ENCODE measurements at places on chromosomes 1 and 21.

- no peak for DNase-seq
These were observed 31.8 kb upstream of the ANGPTL7 start for GRCh38 chr1:11157394-11157793.

- DNase-seq: no peak
These were observed 98.3 kb downstream of the LYPLAL1 start for GRCh38 chr1:219271818-219272535.

GRCh38 chr1:159201642-159202041 is 3.0 kb upstream of the ACKR1 start:
- no peak for DNase-seq

- no peak for DNase-seq
These were observed 1.4 kb downstream of the SH3BP5L start for GRCh38 chr1:248824301-248824700.

DNA sequence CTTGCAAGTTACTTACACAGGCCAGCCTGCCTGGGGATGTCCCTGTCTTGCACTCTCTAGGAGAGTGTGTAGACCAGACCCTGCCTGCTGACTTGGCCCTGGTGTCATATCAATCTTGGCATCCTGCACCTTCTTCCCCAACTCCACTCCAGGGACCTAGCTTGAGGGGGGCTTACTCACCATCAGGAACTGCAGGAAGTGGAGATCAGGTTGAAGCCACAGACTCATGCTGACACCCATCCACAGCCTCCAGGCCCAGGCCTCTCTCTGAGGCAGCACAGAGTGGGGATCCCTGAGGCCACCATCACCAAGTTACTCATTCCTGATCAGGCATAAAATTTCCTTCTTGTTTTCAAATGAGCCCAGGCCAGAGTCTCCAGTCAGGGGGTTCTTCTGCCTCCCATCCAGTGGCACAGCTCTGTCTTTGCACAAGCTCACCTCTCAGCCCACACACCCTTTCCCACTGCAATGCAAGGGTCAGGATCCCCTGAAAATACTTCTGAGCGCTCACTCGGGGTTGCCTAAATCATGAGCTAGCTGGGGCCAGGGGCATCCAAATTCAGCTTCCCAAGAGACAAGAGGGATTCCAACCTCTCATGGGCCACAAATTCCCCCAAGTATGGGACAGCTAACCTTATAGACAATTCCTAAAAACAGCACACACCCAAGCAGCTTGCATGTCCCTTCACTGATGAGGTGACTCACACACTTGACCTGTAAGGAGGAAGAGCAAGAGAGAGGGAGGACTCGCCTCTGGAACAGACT is 33.5 kb downstream of the CSMD2 start:
- peak; percentile 17 for DNase-seq

- DNase-seq: no peak
These were observed 194.1 kb upstream of the RUNX1 start for GRCh38 chr21:35243171-35243570.

DNA sequence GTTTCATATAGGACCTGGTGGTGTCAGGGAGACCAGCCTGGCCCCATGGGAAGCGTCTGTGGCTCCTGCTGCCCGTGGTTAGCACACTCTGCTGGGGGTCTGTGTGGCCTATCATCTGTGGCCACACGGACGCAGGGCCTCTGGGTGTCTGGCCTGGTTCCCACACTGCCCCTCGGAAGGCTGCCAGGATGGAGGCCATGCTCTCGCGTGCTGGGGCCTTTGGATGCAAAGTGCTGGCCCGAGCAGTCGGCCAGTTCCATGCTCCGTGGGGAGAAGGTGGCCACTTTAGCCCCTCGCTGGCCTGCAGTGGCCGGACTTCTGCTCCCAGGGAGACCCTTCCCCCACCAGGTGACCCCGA is 20.8 kb upstream of the LRRC3 start:
- no peak for DNase-seq

DNA sequence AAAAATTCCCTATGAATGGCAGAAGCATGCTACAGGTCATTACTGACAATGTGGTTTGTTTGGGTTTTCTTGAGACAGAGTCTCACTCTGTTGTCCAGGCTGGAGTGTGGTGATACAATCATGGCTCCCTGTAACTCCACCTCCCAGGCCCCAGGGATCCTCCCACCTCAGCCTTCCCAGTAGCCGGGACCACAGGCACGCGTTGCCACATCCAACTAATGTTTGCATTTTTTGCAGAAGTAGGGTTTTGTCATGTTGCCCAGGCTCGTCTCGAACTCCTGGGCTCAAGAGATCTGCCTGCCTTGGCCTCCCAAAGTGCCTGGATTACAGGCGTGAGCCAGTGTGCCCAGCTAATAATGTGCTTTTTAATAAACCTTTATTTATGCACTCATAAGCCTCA is 259.1 kb downstream of the NFIA start:
- no peak for DNase-seq

DNA sequence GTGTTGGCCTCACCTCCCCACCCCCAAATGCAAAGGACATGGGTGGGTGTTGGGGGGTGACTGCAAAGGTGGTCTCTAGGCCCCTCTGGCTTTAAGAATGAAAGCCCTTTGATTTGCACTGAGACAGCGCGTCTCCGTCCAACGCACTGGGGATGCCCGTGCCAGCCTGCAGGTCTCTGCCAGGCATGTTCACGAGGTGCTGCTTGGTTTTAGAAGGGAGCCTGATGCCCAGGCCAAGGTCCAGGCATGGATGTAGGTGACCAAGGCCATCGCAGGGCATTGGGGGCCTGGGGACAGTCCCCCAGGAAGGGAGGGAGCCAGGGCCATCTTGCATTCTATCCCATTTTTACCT is 363.6 kb upstream of the VAMP3 start:
- DNase-seq: no peak

DNA sequence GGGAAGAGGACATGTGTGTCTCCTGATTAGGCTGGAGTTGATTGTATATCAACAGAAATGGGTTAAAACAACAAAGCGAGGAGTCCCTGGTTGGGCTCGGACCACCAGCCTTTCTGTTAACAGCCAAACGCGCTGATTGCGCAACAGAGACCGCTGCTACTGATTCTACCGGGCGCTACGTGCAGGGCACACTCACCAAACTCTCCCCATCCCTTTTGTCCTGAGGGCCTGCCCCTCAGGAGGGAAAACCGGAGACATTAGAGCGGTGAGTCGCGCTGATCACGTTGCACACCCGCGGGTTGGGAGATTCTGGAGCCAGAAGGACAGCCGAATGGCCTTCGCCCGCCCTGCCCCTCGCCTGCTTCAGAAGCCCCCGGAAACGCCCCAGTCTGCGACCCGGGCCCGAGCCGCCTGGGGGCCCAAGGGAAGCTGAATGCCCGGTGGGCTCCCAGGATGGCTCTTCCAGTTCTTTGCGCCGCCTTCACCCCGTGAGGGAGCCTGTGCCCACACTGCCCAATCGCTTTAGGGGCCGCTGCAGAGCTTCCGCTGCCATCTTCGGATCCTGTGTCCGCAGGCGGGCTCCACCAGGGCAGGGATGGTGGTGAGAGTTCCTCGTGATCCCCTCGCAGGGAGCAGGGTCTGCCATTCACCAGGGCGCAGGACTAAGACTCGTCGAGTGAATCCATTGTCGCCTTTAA is 165.4 kb upstream of the NBPF11 start:
- DNase-seq: no peak

GRCh38 chr1:109819906-109820305 is 56.2 kb upstream of the EPS8L3 start:
- DNase-seq: no peak

Data from EH (cell line).